T-cell (primary cell): ENCODE measurements at places on chromosomes 3 and 15.

DNA sequence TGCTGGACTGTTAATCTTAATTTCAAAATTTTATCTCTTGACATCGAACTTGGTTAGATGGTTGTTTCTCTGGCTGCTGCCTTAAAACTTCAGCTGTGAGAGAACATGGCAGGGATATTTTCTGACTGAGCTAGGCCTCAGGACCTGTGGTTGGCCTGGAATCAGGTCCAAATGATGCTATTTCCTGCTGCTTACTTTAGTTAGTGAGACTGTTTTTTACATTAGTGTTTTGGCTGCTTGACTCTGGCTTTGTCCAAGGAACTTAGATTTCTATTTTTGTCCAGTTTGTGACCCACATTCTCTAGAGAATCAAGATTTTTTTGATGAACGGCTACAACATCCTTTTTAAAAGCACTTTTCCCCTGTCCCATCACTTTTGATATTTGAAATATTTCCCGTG lies 497.9 kb upstream of the SGO1 start:
- no peak for DNase-seq

DNA sequence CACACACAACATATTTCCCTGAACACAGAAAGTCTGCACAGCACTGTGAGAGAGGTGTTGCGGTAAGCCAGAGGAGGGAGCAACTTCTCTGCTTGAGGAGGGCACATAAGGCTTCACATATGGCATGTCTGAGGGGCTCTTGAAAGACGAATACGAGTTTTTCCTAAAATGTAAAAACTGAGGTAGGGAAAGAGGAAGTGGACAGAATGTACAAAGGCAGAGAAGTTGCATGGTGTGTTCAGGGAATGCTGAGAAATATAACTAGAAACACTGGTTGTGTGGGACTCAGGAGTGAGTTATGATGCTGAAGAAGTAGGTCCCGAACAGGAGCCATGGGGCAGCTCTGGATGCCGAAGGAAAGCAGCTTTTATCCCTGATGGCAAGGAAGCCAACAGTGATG lies 22.8 kb upstream of the ATP8B4 start:
- H3K4me1 ChIP-seq = no peaks in the 10 kb centered on the region
- H3K27me3 ChIP-seq = no peaks in the 10 kb centered on the region
- H3K36me3 ChIP-seq = no peaks in the 10 kb centered on the region

DNA sequence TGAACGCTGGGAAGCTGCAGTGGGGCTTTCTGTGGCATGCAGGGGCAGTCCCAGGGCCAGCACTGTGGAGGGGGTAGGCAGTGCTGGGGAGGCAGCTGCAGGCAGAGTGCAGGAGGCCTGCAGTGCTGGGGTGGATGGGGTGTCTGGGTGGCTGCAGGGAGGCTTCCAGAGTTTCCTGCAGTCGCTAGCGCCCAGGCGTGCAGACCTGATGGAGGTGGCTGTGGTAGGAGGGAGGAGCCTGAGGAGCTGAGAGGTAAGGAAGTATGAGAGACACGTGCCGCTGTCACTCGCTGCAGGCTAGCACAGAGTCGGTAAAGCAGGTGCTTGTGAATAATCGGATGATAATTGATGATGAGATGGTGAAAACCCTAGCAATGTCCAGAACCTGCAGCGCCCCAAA lies 16.3 kb downstream of the SYNM start:
- peaks cover 3% of the 10 kb centered on the region for H3K36me3 ChIP-seq
- no peak overlapping the region for H3K27ac ChIP-seq
- no peaks in the 10 kb centered on the region for H3K27me3 ChIP-seq
- DNase-seq = no peak
- no peak overlapping the region for H3K4me3 ChIP-seq

DNA sequence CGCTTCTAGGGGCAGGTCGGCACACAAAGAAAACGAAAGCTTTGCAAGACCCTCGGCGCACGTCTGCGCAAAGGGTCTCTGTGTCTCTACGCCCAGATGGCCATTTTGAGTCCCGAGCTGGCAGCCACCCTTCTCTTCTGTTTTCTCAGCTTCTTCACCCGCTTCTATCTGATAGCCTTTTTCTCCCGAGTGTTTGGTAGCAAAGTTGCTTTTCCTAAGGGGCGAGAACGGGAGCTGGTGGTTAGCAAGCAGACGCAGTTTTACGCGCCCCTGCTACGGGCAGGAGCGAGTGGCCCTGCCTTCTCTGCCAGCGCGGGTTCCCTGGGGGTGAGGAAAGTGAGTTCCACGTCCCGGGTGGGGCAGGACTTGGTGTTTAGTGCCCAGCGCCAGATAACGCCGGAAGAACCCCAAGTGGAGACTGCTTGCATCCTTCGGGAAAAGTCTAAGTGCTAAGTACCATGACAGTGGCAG lies 2.9 kb upstream of the MKRN2 start:
- no peak for DNase-seq
- H3K27ac ChIP-seq = no peak overlapping the region
- peaks cover 44% of the 10 kb centered on the region for H3K27me3 ChIP-seq
- no peaks in the 10 kb centered on the region for H3K36me3 ChIP-seq

- DNase-seq = no peak
- no peak overlapping the region for H3K27ac ChIP-seq
- H3K36me3 ChIP-seq = no peaks in the 10 kb centered on the region
- no peaks in the 10 kb centered on the region for H3K4me1 ChIP-seq
Measured at GRCh38 chr3:173066044-173067004, 74.7 kb downstream of the SPATA16 start.

DNA sequence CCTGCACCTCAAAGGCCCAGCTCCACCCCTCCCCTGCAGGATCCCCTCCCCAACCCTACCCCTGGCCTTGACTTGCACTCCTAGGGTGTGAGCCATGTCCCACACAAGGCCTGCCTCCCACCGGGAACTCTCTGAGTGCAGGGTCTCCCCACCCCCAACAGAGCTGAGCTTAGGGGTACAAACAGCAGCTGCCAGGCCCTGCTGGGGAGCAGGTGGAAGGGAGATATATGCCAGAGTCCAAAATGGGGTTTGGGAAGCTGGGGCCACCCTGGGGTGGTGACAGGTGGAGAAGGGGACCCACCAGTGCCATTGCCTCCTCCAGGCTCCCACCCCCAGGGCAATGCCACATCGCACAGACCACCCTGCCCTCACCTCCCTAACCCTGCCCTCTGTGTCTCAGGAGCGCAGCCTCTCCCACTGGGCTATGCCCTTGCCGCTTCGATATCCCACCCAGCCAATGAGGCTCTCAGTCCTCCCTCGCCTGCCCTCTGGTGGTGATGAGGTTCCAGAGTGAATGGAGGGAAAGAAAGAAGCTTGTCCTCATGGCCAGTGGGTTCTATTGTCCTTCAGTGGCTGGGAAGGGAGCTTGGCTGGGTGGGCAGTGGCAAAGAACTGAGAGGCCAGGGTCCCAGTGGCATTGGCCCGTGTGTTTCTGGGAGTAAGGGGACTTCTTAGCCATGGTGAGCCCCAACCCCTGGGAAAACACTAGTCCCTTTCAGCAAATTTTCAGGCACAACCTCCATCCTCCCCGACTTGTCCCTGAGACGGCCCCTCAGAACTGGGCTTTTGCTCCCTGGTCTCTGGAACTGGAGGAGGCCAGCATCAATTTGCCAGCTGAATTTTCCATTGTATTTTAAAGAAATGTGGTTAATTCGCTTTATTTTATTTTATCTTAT lies 46.8 kb downstream of the CYP11A1 start:
- no peaks in the 10 kb centered on the region for H3K36me3 ChIP-seq
- no peaks in the 10 kb centered on the region for H3K27me3 ChIP-seq
- no peak overlapping the region for H3K4me3 ChIP-seq

- H3K4me1 ChIP-seq = no peaks in the 10 kb centered on the region
- peaks cover 28% of the 10 kb centered on the region for H3K27me3 ChIP-seq
- no peak overlapping the region for H3K4me3 ChIP-seq
Measured at GRCh38 chr15:98581715-98582114, 66.6 kb upstream of the IGF1R start.

GRCh38 chr15:36954486-36954885 lies 145.9 kb downstream of the MEIS2 start:
- no peak for DNase-seq
- no peak overlapping the region for H3K4me3 ChIP-seq
- H3K36me3 ChIP-seq = no peaks in the 10 kb centered on the region
- H3K27ac ChIP-seq = no peak overlapping the region
- no peaks in the 10 kb centered on the region for H3K27me3 ChIP-seq

DNA sequence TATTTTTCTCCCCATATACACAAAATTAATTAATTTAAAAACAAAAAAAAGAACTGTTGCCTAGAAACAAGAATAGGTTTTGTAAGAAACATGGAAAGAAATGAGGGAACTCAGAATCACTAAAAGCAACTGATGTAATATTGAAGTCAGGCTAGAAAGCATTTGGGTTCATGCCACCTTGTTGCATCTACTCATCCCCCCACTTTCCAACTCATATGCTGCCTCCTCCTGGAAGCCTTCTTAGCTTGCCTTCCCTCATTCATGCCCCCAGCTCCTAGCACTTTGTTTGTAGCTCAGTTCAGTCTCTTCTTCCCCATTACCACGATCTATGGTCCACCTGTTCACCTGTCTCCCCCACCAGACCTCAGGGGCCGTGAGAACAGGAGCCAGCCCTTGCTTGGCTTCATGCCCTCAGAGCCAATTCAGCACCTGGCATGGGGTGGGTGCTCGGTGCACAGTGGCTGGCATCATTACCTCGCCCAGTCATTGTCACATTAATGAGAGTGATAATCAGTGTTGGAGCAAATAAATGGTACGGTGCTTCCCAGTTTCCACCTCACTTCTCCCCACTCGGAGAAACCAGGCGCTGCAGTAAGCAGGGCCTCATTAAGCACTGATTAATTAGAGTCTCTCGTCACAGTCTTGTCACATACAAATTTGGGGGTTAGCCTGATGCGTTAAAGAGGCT lies 62.4 kb upstream of the SLC6A1 start:
- no peaks in the 10 kb centered on the region for H3K36me3 ChIP-seq
- no peak overlapping the region for H3K27ac ChIP-seq
- no peaks in the 10 kb centered on the region for H3K4me1 ChIP-seq
- no peak overlapping the region for H3K4me3 ChIP-seq
- DNase-seq = no peak

GRCh38 chr3:172030181-172030580 lies 9.2 kb upstream of the FNDC3B start:
- no peak overlapping the region for H3K4me3 ChIP-seq
- H3K27me3 ChIP-seq = no peaks in the 10 kb centered on the region
- no peaks in the 10 kb centered on the region for H3K36me3 ChIP-seq
- H3K27ac ChIP-seq = no peak overlapping the region

DNA sequence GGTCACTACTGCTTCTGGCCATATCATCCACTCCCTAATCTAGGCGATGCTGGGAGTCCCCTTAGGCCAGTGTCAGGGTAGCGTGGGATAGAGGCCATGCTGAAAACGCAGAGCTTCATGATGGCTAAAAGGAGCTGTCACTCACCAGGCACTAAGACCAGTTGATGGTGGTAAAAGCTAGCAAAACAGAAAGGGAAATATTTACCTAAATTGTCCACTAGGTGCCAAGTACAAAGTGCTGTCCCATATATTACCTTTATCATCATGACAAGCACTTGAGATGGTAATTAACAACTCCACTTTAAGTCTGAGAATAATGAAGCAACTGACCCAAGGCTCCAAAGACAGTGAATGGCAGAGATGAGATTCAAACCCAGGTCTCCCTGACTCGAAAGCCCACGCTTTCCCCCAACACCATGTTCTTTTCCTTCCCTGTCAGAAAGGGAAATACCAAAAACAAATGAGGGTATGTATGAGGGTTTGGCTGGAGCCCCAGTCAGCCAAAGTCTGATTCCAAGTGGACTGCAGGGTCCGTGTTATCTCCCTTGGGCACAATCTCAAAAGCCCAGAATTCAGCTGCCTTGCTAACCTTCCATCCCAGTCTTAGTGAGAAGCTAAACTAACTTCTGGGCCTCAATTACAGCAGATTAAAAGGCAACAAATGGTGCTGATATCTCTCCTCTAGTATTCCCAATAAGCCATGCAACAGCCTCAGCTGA lies 84.7 kb downstream of the RBPMS2 start:
- peaks cover 56% of the 10 kb centered on the region for H3K36me3 ChIP-seq
- no peaks in the 10 kb centered on the region for H3K27me3 ChIP-seq
- H3K4me3 ChIP-seq = no peak overlapping the region
- DNase-seq = no peak

DNA sequence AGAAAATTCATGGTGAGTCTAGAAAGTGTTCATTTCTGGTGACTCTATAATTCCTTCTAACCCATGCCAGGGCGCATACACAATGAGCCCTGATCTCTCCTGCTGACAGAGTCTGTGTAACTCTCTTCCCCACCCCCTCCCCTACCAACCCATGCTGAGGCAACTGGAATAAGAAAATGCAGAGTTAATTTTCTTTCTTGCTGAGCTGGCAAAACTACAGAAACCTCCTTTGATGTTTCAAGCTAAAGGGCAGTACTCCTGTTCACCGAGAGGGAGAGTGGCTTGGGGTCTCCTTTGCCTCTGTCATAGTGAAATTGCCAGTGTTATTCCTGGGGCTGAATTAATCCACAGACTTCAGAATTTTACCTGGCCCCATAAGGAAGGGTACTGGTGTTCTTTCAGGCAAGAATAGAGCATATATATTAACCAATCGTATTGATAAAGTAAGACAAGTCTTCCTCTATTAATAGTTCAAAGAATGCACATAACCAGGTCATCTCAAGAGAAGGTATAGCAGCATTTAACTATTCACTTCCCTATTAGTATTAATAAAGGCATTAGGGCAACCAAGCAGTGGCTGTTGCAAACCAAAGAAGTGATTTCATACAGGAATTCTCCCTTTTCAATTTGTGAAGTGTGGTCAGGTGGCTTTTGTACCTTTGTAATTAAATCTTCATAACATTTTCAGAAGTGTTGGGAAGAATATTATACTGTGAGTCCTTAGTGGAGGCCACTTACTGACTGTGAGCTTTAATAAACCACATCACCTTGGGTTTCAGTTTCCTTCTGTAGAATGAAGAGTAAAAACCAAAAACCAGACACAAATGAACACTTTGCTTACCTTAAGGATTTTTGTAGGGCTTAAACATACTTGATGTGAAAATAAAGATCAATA lies 4.1 kb downstream of the GAP43 start:
- H3K27ac ChIP-seq = no peak overlapping the region
- H3K4me3 ChIP-seq = no peak overlapping the region
- H3K27me3 ChIP-seq = peaks cover 19% of the 10 kb centered on the region
- peaks cover 3% of the 10 kb centered on the region for H3K4me1 ChIP-seq
- H3K36me3 ChIP-seq = no peaks in the 10 kb centered on the region

DNA sequence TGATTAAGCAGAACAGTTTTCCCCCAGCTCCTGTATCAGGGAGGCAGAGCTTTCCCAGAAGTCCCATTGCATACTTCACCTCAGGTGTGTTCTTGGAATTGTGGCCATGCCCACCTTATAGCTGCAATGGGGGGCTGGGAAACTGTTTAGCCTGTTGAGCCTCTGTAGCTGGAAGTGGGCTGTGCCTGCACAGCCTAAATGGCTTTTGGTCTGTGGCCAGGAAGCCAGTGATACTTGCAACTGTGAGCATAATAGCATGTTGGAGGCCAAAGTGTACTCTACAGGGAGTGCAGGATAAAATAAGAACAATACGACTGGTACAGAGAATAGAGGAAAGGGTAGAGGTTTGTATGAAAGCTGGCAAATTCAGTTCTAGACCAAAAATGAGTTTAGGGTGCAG lies 248.5 kb downstream of the PTPRG start:
- no peaks in the 10 kb centered on the region for H3K27me3 ChIP-seq
- no peak overlapping the region for H3K4me3 ChIP-seq
- H3K27ac ChIP-seq = no peak overlapping the region
- no peak for DNase-seq
- H3K4me1 ChIP-seq = no peaks in the 10 kb centered on the region
- no peaks in the 10 kb centered on the region for H3K36me3 ChIP-seq
